Stimulated activated CD8-positive, alpha-beta memory T cell treated with anti-CD3 and anti-CD28 coated beads, Interleukin-12 subunit alpha, Interleukin-12 subunit beta, amount 100 ng/mL, for 1 hour (primary cell): ENCODE measurements at places on chromosomes 16 and 17.

DNA sequence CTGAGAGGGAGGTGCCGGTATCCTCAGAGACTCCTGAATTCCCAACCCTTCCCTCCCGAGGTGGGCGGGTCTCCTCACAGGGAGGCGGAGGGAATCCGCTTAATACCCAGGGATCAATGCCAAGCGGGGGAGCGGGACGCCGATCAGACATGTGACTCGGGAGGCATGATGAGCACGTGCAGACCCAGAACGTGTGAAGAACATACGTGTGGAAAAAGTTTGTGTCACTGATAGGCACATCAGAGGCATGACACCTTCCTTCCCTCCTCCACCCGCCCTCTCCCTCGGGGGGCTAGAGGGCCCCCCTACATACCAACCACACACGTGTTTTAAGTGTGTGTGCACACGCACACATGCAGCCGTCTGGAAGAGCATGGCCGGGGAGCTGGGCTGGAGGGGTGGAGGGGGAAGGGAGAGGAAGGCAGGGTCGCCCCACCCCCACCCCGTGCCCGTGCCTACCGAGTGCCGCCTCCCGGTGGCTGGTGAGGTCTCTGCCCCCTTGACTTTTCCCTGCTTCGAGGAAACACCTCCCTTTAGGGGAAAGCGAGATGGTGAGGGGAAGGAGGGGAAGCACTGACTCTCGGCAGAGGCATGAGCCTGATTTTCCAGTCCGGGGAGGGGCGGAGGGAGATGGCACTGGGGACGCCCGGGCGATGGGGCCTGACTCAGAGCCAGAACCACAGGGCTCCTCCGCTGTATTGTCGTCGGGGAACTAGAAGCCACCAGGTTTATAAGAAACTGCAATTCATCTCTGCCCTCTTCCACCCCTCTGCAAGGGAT lies 12.1 kb upstream of the TBX21 start:
- DNase-seq = peak; percentile 83

DNA sequence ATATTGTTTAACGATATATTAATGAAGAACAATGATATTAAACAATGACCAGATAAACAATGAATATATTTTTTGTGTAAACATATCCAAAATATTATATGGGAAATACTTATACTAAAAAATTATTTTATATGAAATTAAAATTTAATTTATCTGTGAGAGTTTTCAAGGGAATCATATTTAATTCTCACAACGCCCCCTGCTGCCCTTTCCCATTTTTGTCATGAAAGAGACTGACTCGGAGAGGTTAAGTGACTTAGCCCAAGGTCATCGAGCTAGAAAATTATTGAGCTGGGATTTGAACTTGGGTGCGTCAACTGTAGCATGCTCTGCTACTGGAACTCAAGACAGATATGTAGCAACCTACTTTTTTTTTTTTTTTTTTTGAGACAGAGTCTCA lies 7.2 kb upstream of the MYCBPAP start:
- no peak for DNase-seq

DNA sequence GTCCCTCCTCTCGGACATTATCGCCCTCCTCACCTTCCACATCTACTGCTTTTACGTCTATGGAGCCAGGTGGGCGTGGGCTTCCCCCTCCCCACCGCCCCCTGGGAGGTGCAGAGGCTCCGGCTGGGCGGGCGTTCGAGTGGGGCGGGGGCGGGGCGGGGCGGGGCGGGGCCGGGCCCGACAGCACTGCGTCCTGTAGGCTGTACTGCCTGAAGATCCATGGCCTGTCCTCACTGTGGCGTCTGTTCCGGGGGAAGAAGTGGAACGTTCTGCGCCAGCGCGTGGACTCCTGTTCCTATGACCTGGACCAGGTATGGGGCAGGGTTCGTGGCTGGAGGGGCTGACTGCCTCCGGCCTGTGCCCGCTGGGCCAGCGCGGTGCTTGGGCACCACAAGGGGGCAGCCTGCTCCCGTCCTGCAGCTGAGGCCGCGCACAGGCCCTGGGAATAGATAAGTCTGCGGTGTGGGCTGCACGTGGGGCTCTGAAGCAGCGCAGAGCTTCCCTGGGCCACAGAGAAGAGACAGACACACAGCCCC lies 9.2 kb downstream of the PIGQ start:
- peak; percentile 34 for DNase-seq

DNA sequence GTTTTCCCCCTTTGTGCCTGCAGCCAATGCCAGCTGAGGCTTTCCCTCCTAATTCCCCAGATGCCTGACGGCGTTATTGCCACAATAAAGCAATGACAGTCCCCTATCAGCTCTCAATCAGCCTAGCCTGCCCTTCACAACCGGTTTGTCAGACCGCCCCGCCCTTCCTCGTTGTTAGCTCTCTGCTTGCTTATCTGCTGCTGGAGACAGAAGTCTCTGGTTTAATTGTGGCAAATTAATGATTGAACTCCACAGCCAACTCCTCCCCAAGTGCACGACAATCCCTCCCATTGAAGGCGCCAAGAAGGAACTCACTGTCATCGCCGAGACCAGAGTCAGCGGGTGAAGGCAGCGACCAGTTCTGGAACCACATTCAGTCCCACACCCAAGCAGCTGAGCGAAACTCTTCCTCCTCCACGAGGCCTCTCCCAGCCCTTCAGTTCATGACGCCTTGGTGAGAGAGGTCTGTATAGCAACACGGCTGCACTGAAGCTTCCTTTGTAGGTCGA lies 474.4 kb downstream of the SLC39A11 start:
- peak; percentile 14 for DNase-seq

- no peak for DNase-seq
Measured at GRCh38 chr17:6936370-6937028, 59.4 kb upstream of the ALOX12 start.

GRCh38 chr17:17710728-17711541 lies 29.7 kb downstream of the RAI1 start:
- no peak for DNase-seq

GRCh38 chr16:27303256-27304100 lies 10.3 kb upstream of the IL4R start:
- no peak for DNase-seq

DNA sequence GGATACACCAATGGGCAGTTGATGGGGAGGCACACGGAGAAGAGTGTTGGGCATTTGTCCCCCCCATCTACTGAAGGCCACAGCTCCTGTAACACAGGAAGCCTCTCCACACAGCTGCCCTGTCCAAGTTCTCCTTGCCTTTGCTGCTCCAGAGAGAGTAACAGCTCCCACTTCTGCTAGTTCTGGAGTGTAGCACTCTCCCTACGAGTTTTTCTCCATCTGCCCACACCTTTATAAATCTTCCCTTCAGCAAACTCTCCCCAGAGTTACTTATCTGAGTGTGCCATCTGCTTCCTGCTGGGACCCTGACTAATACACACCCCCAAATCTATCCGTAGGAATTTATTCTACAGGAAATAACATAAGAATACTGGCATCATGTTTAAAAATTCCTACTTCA lies 42.6 kb upstream of the ERN1 start:
- DNase-seq = no peak

- DNase-seq = no peak
Measured at GRCh38 chr17:16934836-16935235, 37.1 kb downstream of the TNFRSF13B start.

GRCh38 chr16:1407753-1408152 lies 6.8 kb downstream of the UNKL start:
- no peak for DNase-seq

- no peak for DNase-seq
Measured at GRCh38 chr16:70715860-70716357, 30.1 kb upstream of the MTSS2 start.

DNA sequence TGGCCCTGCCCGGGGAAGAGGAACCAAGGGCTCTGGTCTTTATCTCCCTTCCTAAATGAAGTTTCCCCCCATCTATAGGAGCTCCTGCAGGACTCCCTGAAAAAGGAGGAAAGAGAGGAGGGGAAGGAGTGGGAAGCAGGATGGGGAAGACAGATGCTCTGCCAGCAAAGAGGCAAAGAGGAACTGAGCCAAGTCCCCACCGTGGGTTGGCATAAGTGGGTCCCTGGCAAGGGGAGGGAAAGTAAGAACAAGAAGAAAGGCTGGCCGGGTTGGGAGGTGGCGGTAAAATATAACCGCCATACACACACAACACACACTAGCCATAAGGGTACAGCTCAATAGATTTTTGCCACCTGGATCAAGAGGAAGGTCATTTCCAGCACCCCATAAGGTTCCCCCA lies 6.1 kb upstream of the EIF1 start:
- DNase-seq = no peak

DNA sequence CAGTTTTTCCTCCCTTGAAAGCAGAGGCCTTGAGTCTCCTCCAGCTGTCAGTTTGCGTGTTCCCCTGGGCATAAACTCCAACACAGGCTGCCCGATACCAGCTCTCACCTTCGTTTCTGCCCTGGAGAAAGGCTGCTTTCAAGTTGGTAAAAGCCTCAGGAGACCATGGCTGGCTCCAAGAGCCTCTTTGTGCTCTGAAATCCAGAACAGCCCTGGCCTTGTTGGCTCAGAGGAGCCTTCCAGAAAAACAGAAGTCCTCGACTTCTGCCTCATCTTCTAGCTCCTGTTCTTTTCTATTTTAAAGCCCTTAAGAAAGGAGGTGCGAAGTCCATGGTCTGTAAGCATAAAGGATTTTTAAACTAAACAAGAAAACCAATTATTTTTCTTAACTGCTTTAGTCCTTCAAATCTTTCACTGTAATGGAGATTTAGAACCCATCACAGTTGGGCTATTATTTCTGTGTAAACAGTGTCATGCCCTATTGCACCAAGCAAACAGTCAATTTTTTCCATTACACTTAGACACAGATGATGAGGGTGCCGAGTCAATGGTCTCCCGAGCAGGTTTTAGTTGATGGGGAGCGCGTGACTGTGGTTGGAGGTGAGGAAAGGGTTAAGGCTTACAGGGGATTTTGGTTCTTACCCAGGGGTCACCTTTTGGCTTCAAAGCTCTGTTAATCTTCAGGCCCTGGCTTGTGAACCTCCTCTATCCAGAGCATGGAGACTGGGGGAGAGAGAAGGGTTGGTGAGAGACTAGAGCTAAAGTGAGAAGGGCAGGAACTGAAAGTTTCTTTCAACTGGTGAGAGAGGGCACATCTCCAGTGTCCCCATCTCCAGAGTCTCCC lies 212.8 kb downstream of the MSI2 start:
- DNase-seq = no peak

- no peak for DNase-seq
Measured at GRCh38 chr16:87278191-87279093, 38.8 kb downstream of the C16orf95 start.

DNA sequence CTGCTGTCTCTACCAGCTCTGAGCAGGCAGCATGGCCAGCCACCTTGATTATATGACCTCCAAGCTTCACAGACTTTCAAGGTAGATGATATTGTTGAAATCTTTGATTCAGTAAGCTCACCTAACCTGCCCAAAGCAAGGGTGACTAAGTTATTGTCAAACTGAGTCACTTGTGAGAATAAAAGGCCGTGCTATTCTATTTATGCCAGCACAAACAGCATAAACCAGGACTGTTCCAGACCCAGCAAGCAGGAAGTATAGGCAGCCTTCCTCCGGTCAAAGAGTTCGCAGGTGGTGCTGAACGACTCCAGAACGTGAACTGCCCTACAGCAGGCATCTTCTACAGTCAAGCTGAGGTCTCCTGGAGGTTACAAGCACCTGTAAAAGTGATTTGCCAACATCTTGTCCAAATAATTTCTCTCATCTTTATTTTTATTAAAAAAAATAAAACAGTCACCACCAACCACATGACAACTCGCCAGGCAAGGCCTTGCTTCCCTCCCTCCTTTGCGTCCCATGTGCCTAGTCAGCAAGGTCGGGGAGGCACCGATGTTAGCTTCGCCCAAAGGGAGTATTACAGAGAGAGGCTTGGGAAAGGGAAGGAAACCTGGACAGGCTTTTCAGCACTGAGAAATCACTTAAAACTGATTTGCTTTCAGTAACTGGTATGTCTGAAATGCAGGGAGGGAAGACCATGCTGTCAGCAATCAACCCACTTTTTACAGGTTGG lies 10.8 kb downstream of the ARL2BP start:
- DNase-seq = no peak

GRCh38 chr16:84315422-84315821 lies 20.7 kb downstream of the WFDC1 start:
- no peak for DNase-seq

DNA sequence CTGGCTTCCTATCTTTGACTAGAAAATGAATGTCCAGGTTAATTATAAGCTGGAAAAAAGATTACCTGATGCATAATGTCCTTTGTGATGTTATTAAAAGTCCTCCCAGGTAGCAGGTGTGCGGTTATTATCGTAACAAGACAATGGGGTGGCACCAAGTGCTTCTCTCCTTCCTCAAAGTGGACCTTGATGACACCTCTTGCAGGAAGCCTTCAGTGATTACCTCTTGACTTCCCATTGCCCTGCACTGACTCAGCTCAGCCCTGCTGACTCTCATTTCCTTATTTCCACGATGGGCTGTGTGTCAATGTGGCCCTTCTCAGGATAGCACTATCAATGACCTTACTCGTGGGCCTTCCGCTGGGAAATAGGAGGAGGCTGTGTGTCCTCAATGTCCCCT lies 477.4 kb upstream of the CCL2 start:
- no peak for DNase-seq

- no peak for DNase-seq
Measured at GRCh38 chr17:2442166-2442565, 41.3 kb upstream of the MNT start.

DNA sequence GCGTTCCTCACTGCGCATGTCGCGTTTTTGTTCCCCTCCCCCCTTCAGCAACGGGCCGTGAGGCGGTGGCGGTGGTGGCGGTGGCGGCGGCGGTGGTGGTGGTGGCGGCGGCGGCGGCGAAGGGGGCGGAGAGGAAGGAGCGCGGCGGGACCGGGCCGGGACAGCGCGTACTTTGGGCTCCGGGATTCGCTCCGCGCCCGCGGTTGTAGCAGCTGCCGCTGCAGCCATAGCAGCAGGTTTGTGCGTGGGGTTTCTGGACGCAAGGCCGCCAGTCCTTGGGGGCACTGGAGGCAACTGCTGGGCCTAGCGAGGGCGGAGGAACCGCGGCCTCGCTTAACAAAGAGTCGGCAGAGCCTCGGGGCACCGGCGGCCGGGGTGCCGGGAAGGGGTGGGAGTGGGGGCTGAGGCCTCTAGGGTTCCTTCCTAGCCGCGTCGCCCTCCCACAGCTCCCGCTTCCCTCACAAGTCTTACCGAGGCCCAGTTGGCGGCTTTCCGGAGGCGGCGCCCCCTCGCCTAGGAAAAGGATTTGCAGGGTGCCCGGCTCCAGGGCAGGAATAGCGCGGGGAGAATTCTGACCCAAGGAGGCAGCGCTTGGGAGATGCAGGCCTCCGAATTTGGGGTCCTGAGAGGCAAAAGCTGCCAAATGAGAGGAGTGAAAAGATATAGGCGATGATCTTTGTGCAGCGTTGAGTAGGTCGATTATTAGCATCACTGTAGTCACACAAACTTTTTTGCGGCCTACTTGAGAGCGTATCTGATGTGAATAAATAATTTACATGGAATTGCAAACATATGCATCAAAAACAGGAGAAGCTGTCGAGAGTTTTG lies at the start of gene DDX42:
DDX42 (plus strand) TSS at position 30 of the 828 bp plus-strand sequence. CDS start 12,880 bp downstream, outside the sequence.
- peak; percentile 83 for DNase-seq

DNA sequence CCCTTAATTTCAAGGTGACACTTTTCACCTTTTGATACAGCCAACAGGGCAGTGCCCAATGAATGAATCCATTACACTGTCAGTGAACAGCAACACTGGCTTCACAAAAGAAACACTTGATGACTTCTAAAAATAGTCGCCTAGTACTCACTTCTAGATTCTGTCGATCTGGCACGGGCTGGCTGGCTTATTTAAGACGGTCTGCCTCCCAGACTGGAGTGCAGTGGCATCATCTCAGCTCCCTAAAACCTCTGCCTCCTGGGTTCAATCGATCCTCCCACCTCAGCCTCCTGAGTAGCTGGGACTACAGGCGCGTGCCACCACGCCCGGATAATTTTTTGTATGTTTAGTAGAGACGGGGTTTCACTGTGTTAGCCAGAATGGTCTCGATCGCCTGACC lies 1.9 kb downstream of the NDUFAB1 start:
- no peak for DNase-seq
